ENCODE measurements at places on chromosomes 1 and 21.

DNA sequence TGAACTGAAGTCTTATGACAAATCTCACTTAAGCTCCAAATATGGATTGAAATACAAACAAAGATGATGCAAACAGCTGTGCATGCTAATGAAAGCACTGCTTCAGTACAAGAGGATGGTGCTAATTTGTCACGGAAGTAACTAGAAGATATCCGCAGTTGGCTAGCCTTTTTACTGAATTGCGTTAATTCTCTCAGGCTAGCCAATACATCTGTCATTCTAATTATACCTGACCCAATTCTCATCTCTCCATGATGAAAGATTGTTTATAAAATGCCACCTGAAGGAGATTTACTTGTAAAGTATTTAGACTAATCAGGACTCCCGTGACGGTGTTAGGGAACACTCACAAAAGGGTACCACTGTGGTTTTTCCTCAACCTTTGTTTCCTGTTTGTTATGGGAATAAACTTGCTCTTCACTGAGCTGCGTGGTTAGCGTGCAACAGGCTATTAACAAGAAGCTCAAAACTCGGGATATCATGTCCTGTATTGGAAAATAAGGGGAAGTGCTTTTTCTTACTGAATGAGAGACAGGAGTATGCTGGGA, 162.5 kb downstream of the APP start:
- no peak overlapping the region for H3K4me3 ChIP-seq
- no peak overlapping the region for H3K27ac ChIP-seq
- no peaks in the 10 kb centered on the region for H3K4me1 ChIP-seq
- DNase-seq, result no peak
- H3K36me3 ChIP-seq, result no peaks in the 10 kb centered on the region

DNA sequence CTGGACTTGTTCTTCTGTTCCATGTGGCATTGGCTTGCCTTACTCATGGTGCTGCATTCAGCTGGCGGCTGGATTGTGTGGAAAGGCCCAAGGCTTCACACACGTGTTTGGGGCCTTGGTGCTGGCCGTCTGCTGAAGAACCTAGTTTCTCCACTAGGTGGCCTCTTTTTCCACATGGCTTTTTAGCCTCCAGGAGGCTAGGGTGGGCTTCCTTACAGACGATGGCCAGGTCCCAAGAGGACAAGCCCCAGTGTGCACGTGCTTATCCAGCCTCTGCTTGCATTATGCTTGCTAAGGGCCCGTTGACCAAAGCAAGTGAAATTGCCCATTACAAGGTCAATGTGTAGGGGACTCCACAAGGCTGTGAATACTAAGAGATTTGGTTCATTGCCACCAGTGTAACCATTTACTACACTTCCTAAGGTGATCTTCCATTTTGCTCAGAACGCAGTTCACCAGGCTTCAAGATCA, 47.5 kb upstream of the FOXO6 start:
- no peaks in the 10 kb centered on the region for H3K4me1 ChIP-seq
- H3K27ac ChIP-seq, result no peak overlapping the region
- peak; percentile 46 for DNase-seq
- no peaks in the 10 kb centered on the region for H3K27me3 ChIP-seq

GRCh38 chr1:78226784-78227183, 181.0 kb downstream of the GIPC2 start:
- no peak overlapping the region for H3K27ac ChIP-seq
- no peaks in the 10 kb centered on the region for H3K36me3 ChIP-seq
- no peaks in the 10 kb centered on the region for H3K27me3 ChIP-seq
- no peaks in the 10 kb centered on the region for H3K4me1 ChIP-seq

GRCh38 chr1:234944439-234945344, 183.9 kb downstream of the TOMM20 start:
- no peaks in the 10 kb centered on the region for H3K36me3 ChIP-seq
- H3K27ac ChIP-seq, result peak overlapping the region; percentile 74
- peak; percentile 72 for DNase-seq
- H3K27me3 ChIP-seq, result no peaks in the 10 kb centered on the region
- no peak overlapping the region for H3K4me3 ChIP-seq

- H3K27ac ChIP-seq, result peak overlapping the region; percentile 74
- H3K36me3 ChIP-seq, result no peaks in the 10 kb centered on the region
- H3K4me3 ChIP-seq, result peak overlapping the region; percentile 66
- peaks cover 28% of the 10 kb centered on the region for H3K4me1 ChIP-seq
Observed at GRCh38 chr1:13700521-13701270, 708 bp downstream of the PRDM2 start.

DNA sequence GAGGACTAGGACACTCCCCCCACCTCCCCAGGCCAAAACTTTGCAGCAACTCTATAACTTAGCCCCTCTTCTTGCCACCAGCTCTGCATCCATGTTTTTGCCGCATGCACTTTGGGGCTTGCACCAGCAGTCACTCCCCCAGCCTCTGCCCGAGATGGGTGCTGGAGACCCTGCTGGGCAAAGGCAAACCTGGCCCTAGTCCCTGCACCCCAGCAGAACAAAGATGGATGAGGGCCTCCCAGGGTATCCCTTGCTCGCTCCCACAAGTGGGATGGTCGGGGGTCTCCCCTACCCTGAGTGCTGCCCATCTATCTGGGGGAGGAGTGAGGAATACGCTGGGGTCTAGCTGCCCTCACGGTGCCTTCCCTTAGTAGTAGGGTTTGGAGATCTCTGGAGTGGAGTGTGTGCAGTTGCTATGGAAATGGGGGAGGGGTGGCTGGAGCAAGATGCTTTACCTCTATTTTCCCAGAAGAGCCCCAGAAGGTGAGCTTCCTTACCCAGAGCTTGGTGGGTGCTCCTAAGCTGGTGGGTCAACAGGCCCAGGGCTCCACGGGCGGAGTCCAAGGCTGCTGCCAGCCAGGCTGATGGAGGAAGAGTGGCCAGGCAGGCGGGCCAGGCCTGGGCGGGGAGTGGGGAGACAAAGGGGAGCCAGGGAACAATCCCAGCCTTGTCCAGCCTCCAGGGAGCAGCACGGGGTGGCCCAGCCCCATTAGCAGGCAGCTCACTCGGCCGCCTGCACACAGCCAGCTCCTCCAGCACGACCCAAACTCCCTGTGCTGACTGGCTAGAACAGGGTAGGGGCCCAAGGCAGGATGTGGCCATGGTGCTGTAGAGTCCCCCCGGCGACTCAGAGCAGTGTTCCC, at the start of gene PAQR6:
TSS of gene PAQR6 (minus strand) at position 597 of the 863 bp plus-strand sequence. CDS start 1,325 bp downstream, outside the sequence.
- peaks cover 43% of the 10 kb centered on the region for H3K36me3 ChIP-seq
- DNase-seq, result no peak
- H3K27me3 ChIP-seq, result no peaks in the 10 kb centered on the region
- no peak within 1 kb of the TSS for H3K4me3 ChIP-seq
- H3K27ac ChIP-seq, result no peak within 1 kb of the TSS

- peaks cover 5% of the 10 kb centered on the region for H3K36me3 ChIP-seq
- H3K4me1 ChIP-seq, result peaks cover 28% of the 10 kb centered on the region
- peak overlapping the region; percentile 86 for H3K4me3 ChIP-seq
- peak; percentile 42 for DNase-seq
- H3K27me3 ChIP-seq, result no peaks in the 10 kb centered on the region
Observed at GRCh38 chr1:151992303-151993083, 1.2 kb downstream of the S100A10 start.

DNA sequence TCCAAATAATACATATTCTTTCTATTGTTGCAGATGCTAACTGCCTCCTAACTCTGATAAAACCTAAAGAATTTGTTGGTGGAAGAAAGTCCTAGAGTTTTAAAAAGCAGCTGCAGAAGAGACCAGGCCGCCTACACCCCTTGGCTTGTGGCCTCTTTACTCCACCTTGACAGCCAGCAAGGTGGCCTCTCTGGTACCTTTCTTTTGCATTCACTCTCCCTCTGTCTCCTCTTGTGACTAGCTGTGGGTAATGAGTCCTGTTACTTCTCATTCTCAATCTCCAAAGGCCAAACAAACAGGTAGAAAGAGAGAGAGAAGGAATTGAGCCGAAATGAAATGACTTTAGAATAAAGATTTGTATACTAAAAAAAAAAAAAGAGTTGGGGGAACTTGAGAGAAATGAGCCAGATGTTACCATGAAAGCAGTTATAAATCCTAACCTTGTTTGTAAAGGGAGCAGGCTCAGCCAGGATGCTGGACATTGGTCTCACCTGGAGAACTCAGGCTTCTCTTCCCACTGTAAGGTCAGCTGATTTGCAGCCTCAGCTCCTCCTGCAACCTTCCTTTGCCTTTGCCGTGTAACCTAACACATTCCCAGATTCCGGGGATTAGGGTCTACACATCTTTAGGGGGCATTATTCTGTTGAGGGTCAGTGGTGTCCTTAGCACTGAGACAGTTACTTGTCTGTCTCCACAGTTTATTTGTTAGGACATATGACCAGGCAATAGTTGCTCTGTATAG, 164.1 kb upstream of the IRF2BP2 start:
- H3K4me1 ChIP-seq, result peaks cover 76% of the 10 kb centered on the region
- H3K36me3 ChIP-seq, result no peaks in the 10 kb centered on the region
- no peaks in the 10 kb centered on the region for H3K27me3 ChIP-seq
- no peak overlapping the region for H3K4me3 ChIP-seq
- DNase-seq, result no peak

- no peak overlapping the region for H3K27ac ChIP-seq
- no peaks in the 10 kb centered on the region for H3K4me1 ChIP-seq
- no peaks in the 10 kb centered on the region for H3K27me3 ChIP-seq
- H3K4me3 ChIP-seq, result no peak overlapping the region
Observed at GRCh38 chr1:221522529-221522940, 219.4 kb downstream of the DUSP10 start.

- H3K27me3 ChIP-seq, result no peaks in the 10 kb centered on the region
- no peaks in the 10 kb centered on the region for H3K36me3 ChIP-seq
- no peak overlapping the region for H3K4me3 ChIP-seq
- H3K27ac ChIP-seq, result no peak overlapping the region
- DNase-seq, result no peak
Observed at GRCh38 chr1:8930116-8930515, 15.6 kb upstream of the CA6 start.

- no peak for DNase-seq
- H3K4me1 ChIP-seq, result no peaks in the 10 kb centered on the region
- H3K36me3 ChIP-seq, result no peaks in the 10 kb centered on the region
- H3K27me3 ChIP-seq, result peaks cover 3% of the 10 kb centered on the region
Observed at GRCh38 chr1:22761821-22762220, 51.2 kb downstream of the EPHB2 start.

GRCh38 chr1:17183388-17184160, 21.4 kb upstream of the PADI1 start:
- no peak overlapping the region for H3K27ac ChIP-seq
- H3K27me3 ChIP-seq, result no peaks in the 10 kb centered on the region
- H3K4me1 ChIP-seq, result peaks cover 60% of the 10 kb centered on the region
- no peak overlapping the region for H3K4me3 ChIP-seq

GRCh38 chr1:226656201-226656600, 82.9 kb downstream of the ITPKB start:
- H3K4me3 ChIP-seq, result no peak overlapping the region
- H3K4me1 ChIP-seq, result peaks cover 85% of the 10 kb centered on the region
- no peaks in the 10 kb centered on the region for H3K36me3 ChIP-seq
- no peak for DNase-seq

GRCh38 chr1:175217721-175218531, 25.4 kb upstream of the KIAA0040 start:
- H3K36me3 ChIP-seq, result no peaks in the 10 kb centered on the region
- no peaks in the 10 kb centered on the region for H3K27me3 ChIP-seq

- no peaks in the 10 kb centered on the region for H3K36me3 ChIP-seq
- H3K4me3 ChIP-seq, result no peak overlapping the region
- no peak overlapping the region for H3K27ac ChIP-seq
- no peaks in the 10 kb centered on the region for H3K27me3 ChIP-seq
- no peak for DNase-seq
Observed at GRCh38 chr1:245292141-245292540, 137.4 kb downstream of the KIF26B start.

GRCh38 chr1:77824079-77824478, 44.6 kb downstream of the MIGA1 start:
- H3K27me3 ChIP-seq, result no peaks in the 10 kb centered on the region
- peaks cover 14% of the 10 kb centered on the region for H3K36me3 ChIP-seq
- DNase-seq, result no peak
- no peaks in the 10 kb centered on the region for H3K4me1 ChIP-seq

DNA sequence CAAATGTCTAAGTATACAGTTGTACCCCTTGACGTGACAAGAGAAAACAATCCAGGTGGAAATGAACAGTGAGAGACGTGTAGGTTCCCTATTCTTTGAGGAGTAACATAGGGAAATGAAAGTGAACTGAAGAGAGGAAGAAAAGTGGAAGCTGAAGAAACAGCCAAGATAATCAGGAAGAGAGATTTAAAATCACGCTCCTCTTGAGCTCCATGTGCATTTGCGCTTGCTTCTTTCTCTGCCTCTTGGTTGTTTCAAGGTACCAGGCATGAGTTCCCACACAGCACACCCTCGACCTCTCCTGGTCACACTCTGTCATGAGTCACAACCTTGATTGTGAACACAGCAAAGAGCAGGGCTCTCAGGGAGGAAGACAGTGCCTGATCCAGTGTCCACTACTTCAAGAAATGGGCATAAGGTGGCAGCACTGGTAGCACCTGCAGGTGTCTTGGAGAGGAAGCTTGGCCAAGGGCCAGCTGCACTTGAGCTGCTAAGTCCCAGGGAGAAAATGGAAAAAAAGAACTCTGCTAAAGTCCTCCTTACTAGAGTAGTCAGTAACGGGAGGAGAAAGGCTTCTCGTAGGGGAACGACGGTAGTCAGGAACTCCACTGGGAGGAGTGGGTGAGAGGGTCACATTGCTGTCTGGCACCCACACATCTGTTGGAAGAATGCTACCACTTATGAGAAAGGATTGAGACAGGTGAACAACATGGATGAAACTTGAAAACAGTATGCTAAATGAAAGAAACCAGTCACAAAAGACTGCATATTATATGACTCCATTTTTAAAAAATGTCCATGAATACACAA, 18.3 kb upstream of the ARID1A start:
- H3K36me3 ChIP-seq, result no peaks in the 10 kb centered on the region
- peaks cover 19% of the 10 kb centered on the region for H3K4me1 ChIP-seq
- H3K27me3 ChIP-seq, result no peaks in the 10 kb centered on the region
- H3K4me3 ChIP-seq, result peak overlapping the region; percentile 2
- DNase-seq, result peak; percentile 89

GRCh38 chr1:9822897-9823692, 670 bp downstream of the CLSTN1 start:
- no peaks in the 10 kb centered on the region for H3K36me3 ChIP-seq
- no peak overlapping the region for H3K27ac ChIP-seq
- peaks cover 10% of the 10 kb centered on the region for H3K4me1 ChIP-seq
- peak overlapping the region; percentile 94 for H3K4me3 ChIP-seq
- DNase-seq, result no peak
- H3K27me3 ChIP-seq, result no peaks in the 10 kb centered on the region

DNA sequence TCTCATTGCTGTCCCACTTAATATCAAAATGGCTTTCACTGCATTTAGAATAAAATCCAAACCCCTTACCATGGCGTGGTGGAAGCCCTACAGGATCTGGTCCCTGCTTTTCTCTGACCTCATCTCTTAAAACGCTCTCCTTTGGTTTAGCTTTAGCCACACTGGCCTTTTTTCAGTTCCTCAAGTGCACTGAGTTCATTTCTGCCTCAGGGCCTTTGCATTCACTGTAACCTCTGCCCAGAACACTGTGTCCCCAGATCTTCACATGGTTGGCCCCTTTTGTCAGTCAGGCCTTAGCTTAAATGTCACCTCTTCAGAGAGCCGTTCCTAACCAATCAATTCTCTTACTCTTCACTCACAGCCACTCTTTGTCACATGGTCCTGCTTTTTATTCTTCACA, 21.5 kb downstream of the BCL9 start:
- no peak overlapping the region for H3K4me3 ChIP-seq
- no peaks in the 10 kb centered on the region for H3K36me3 ChIP-seq
- no peaks in the 10 kb centered on the region for H3K27me3 ChIP-seq

- H3K4me3 ChIP-seq, result no peak overlapping the region
- H3K27me3 ChIP-seq, result no peaks in the 10 kb centered on the region
- DNase-seq, result no peak
- H3K4me1 ChIP-seq, result no peaks in the 10 kb centered on the region
Observed at GRCh38 chr1:56780826-56781225, 38.4 kb downstream of the FYB2 start.

GRCh38 chr1:192080684-192081083, 77.6 kb upstream of the RGS18 start:
- no peaks in the 10 kb centered on the region for H3K27me3 ChIP-seq
- no peaks in the 10 kb centered on the region for H3K4me1 ChIP-seq
- DNase-seq, result no peak
- H3K4me3 ChIP-seq, result no peak overlapping the region
- H3K36me3 ChIP-seq, result no peaks in the 10 kb centered on the region
